Dermis microvascular lymphatic vessel endothelial cell (primary cell): ENCODE measurements at places on chromosomes 3 and 15. TPM values are rescaled to one million over a fixed set of nuclear protein-coding genes. Genes with fewer than 3 reads are reported as not detected.

Gene SERPINI2
- total RNA-seq: not detected in 2 replicates

Gene SEMA3G
- total RNA-seq: 23.0 and 35.9 TPM in 2 replicates

Gene MKRN3
- total RNA-seq: under 0.01 TPM in 1 of 2 replicates, not detected in the other

Gene IGF2BP2
- 26.8 and 33.6 TPM in 2 replicates for total RNA-seq

Gene TMEM207
- not detected in 2 replicates for total RNA-seq

Gene ZPLD1
- total RNA-seq: not detected in 2 replicates

Gene PDCD10
- total RNA-seq: 46.1 and 47.5 TPM in 2 replicates

Gene UQCC5
- 4.8 and 5.8 TPM in 2 replicates for total RNA-seq

Gene RAB6B
- 0.39 and 1.6 TPM in 2 replicates for total RNA-seq

Gene PIGX
- 29.4 and 31.0 TPM in 2 replicates for total RNA-seq

Gene ARPP21
- not detected in 2 replicates for total RNA-seq

Gene EXD1
- under 0.01 TPM in 1 of 2 replicates, not detected in the other for total RNA-seq

Gene CEP19
- 5.6 and 6.6 TPM in 2 replicates for total RNA-seq

Gene ARNT2
- total RNA-seq: under 0.01 and 0.13 TPM in 2 replicates

Gene TAGLN3
- total RNA-seq: not detected in 2 replicates

Gene TM4SF1
- total RNA-seq: 1,046 and 1,242 TPM in 2 replicates

Gene ESYT3
- under 0.01 TPM in 1 of 2 replicates, not detected in the other for total RNA-seq

Gene AGBL1
- not detected in 2 replicates for total RNA-seq

Gene IL16
- 2.4 and 2.7 TPM in 2 replicates for total RNA-seq

Gene AADACL2
- total RNA-seq: not detected in 2 replicates

Gene GDPGP1
- total RNA-seq: 9.2 and 10.0 TPM in 2 replicates

Gene GXYLT2
- total RNA-seq: 0.13 TPM in 2 replicates

Gene IMPG2
- total RNA-seq: 0.26 and 0.76 TPM in 2 replicates

Gene IMPDH2
- 249 and 328 TPM in 2 replicates for total RNA-seq

Gene UROC1
- total RNA-seq: not detected in 2 replicates

Gene RLBP1
- not detected in 2 replicates for total RNA-seq
